Nephron progenitor cell (in vitro differentiated cells): ENCODE measurements at places on chromosomes 16 and 17.

DNA sequence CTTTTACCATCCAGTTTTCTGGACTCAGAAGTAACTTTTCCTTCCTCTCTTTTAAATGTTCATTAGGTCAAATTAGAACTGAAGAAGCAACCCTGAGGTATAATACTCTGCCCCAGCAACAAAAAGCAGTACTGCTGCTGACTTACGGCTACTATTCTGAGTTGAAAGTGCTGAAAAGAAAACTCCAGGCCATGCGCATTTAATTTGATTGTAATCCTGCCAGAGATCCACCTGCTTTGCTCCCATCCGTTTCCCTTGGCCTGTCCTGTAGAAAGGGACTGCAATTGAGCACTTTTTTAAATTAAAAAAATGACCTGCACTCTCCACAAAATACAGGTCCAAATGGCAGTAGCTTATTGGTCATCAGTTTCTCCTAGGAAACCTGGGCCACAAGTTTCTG, 61.6 kb downstream of the PITPNC1 start:
- H3K27me3 ChIP-seq, result no peaks in the 10 kb centered on the region
- peaks cover 34% of the 10 kb centered on the region for H3K4me1 ChIP-seq
- H3K4me3 ChIP-seq, result no peak overlapping the region
- no peaks in the 10 kb centered on the region for H3K36me3 ChIP-seq

DNA sequence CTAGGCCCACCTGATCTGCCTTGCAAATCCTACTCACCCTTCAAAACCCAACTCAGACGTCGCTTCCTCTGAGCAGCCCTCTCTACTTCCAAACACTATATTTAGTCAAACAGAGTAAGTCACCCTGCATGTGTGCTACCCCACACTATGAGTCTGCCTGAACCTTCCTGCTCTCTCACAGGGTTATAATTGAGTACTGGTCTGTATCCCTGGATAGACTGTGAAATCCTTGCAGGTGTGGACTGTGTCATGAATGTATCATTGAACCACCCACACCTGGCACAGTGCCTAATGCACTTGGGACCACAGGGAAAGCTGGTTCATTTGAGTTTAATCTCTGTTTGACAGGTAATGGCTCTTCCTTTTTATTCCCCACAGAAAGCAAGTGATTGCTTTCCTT, 3.4 kb downstream of the FBXO39 start:
- DNase-seq, result no peak
- H3K27ac ChIP-seq, result no peak overlapping the region
- no peak overlapping the region for H3K4me3 ChIP-seq
- H3K27me3 ChIP-seq, result peaks cover 93% of the 10 kb centered on the region

DNA sequence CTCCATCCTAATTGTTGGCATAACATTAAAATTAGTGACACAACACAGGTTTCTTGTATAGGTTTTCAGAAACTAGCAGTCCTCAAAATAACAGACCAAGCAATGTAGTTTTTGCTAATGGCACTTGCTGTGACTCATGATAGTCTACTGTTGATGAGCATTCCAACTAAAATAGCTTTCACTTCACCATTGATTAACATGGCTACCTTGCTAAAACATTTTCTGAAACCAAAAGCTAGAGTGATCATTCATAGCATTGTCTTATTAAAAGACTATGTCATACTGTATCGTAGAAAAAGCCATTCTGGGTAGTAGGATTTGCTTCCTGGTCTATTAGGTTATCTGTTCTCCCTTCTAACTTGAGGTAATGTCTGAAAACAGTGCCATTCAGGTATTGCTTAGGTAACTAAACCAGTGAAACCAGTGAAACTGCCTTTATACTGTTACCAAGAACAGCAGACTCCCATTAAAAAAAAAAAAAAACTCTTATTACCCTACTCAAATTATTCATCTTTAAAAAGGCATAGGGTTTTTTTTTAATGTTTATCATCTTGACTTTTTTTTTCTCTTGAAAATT, 2.5 kb upstream of the CLTC start:
- H3K36me3 ChIP-seq, result peaks cover 4% of the 10 kb centered on the region
- peaks cover 32% of the 10 kb centered on the region for H3K4me1 ChIP-seq
- no peak overlapping the region for H3K27ac ChIP-seq
- peak overlapping the region; percentile 99 for H3K4me3 ChIP-seq
- no peak for DNase-seq

GRCh38 chr17:65609749-65610148, 48.3 kb upstream of the AXIN2 start:
- H3K27me3 ChIP-seq, result peaks cover 7% of the 10 kb centered on the region
- no peak for DNase-seq
- H3K27ac ChIP-seq, result no peak overlapping the region
- no peaks in the 10 kb centered on the region for H3K36me3 ChIP-seq
- peaks cover 15% of the 10 kb centered on the region for H3K4me1 ChIP-seq

DNA sequence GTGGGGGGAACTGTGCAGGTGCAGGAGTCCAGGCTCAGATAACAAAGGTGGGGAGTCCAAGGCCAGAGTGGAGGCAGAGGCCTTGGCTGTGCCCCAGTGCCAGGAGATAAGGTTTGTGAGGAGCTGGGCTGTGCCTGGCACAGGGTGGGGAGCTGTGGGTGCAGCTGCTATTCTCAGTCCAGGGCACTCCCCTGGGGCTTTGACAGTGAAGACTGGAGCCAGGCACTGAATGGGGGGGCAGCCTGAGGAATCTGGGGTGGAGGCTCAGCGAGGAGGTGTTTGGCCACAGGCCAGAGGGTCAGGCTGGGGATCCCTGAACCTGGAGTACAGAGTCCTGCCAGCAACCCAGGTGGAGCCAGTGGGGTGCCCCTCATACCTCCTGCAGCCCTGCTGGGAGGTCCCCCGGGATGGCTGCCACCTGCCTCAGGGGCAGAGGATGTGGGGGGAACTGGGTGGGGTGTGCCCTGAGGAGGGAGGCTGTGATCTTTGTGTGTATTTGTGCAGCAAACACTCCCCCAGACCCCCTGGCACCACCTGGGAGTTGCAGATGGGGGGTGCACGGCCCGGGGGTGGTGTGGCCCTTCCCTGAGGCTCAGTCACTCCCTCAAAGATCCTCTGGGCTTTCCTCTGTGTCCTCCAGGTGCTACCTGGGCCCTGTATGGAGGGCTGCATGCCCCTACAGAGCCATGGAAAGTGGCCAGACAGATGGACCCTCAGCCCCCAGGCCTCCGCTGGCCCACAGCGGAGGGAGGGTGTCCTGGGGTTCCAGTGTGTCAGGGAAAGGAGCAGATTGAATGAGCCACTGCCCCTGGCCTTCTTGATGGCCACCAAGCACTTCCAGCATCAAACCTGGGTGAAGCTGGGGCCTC, 44.5 kb upstream of the SMPD3 start:
- H3K4me3 ChIP-seq, result no peak overlapping the region
- no peak for DNase-seq
- peaks cover 4% of the 10 kb centered on the region for H3K27me3 ChIP-seq
- H3K36me3 ChIP-seq, result no peaks in the 10 kb centered on the region

- H3K4me1 ChIP-seq, result no peaks in the 10 kb centered on the region
- H3K27ac ChIP-seq, result no peak overlapping the region
- no peak for DNase-seq
- H3K4me3 ChIP-seq, result no peak overlapping the region
Observed at GRCh38 chr16:47777220-47777619, 316.1 kb downstream of the PHKB start.

DNA sequence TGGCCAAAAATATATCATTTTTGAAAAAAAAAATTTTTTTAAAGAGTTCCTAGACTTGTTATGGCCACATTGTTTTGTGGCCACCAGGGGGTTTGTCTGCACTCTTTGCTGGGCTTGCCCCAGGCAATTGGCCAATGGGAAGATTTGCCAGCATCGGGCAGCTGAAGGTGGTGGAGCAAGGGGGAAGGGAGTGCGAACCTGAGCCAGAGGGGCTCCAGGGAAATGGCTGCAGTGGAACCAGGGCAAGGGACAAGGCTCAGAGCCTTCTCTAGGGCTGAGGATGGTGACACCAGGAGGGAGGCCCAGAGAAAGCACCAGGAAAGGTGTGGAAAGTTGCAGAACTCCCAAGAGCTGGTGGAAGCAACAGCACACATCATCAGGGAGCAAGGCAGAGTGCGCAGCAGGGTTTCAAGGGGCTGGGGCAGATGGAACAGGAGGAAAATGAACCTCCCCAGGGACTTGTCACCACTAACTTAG, 15.5 kb upstream of the CMIP start:
- H3K27me3 ChIP-seq, result peaks cover 25% of the 10 kb centered on the region
- no peak for DNase-seq
- H3K4me3 ChIP-seq, result no peak overlapping the region
- no peak overlapping the region for H3K27ac ChIP-seq
- peaks cover 33% of the 10 kb centered on the region for H3K4me1 ChIP-seq
- H3K36me3 ChIP-seq, result no peaks in the 10 kb centered on the region

- H3K27ac ChIP-seq, result no peak overlapping the region
- DNase-seq, result no peak
- no peak overlapping the region for H3K4me3 ChIP-seq
- H3K36me3 ChIP-seq, result no peaks in the 10 kb centered on the region
- H3K4me1 ChIP-seq, result no peaks in the 10 kb centered on the region
Observed at GRCh38 chr17:68734931-68735330, 133.8 kb upstream of the FAM20A start.

DNA sequence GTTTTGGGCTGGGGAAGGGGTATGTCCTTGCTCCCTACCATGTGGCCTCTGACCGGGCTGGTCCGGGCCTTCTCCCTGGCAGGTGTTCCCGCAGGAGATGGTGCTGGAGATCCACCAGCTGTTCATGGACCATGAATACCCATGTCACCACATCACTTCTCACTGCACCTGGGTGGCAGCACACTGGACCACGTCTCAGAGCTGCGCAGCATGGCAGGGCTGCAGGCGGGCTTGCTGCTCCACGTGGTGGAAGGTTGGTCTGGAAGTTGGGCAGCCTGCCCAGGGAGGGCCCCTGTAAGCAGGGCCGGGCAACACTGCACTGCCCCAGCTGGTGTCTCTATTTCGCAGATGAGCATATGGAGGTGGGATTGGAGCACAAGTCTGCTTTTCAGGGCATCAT, 169.5 kb upstream of the ZNF267 start:
- H3K27me3 ChIP-seq, result peaks cover 10% of the 10 kb centered on the region
- DNase-seq, result no peak
- H3K4me3 ChIP-seq, result no peak overlapping the region

DNA sequence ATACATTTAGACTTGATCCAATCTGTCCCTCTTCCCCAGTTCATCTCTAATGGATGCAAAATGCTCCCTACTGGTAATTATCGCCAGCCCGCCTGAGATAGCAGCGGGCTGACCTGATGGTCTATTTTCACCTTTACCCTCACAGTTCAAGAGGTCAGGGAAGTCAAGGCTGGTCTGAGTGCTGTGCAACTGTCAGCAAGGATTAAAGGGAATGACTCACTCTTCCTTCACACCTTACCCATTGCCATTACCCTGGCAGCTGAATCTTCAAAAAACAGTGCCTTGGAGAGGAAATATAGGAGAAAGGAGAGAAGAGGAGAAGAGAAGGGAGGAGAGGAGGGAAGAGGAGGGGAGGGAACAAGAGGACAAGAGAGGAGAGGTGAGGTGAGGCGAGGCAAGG, 36.3 kb downstream of the GRB7 start:
- H3K4me3 ChIP-seq, result no peak overlapping the region
- peaks cover 44% of the 10 kb centered on the region for H3K4me1 ChIP-seq
- no peak for DNase-seq
- H3K36me3 ChIP-seq, result no peaks in the 10 kb centered on the region
- H3K27me3 ChIP-seq, result peaks cover 33% of the 10 kb centered on the region

- peaks cover 34% of the 10 kb centered on the region for H3K4me1 ChIP-seq
- H3K27me3 ChIP-seq, result no peaks in the 10 kb centered on the region
Observed at GRCh38 chr17:1002412-1002753, 5.5 kb downstream of the TIMM22 start.

- peaks cover 7% of the 10 kb centered on the region for H3K27me3 ChIP-seq
- no peaks in the 10 kb centered on the region for H3K36me3 ChIP-seq
- peaks cover 60% of the 10 kb centered on the region for H3K4me1 ChIP-seq
- peak within 1 kb of the TSS; percentile 92 for H3K27ac ChIP-seq
Observed at GRCh38 chr17:81833160-81833920, at the start of gene MCRIP1. TSS of gene MCRIP1 (minus strand) at chr17:81833291. CDS start at chr17:81824506, 8,785 bp downstream.

- peaks cover 15% of the 10 kb centered on the region for H3K27me3 ChIP-seq
- H3K4me1 ChIP-seq, result peaks cover 47% of the 10 kb centered on the region
- H3K4me3 ChIP-seq, result no peak overlapping the region
- DNase-seq, result peak; percentile 34
Observed at GRCh38 chr16:1145383-1146100, 7.4 kb upstream of the CACNA1H start.

DNA sequence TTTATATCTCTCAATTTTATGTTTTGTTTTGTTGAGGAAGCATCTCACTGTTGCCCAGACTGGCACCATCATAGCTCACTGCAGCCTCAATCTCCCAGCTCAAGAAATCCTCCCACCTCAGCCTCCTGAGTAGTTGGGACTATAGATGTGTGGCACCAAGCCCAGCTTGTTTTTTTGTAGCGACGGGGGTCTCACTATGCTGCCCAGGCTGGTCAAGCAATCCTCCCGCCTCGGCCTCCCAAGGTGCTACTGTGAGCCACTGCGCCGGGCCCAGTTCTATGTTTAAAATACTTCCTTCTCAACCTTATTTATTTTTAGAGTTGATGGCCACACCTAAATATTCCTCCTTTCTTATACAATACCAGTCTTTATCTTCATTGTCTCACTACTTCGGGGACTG, 1.9 kb upstream of the NFE2L1 start:
- DNase-seq, result no peak
- H3K27me3 ChIP-seq, result peaks cover 11% of the 10 kb centered on the region
- no peak overlapping the region for H3K27ac ChIP-seq
- H3K4me3 ChIP-seq, result peak overlapping the region; percentile 96
- H3K36me3 ChIP-seq, result peaks cover 7% of the 10 kb centered on the region
- H3K4me1 ChIP-seq, result peaks cover 74% of the 10 kb centered on the region

DNA sequence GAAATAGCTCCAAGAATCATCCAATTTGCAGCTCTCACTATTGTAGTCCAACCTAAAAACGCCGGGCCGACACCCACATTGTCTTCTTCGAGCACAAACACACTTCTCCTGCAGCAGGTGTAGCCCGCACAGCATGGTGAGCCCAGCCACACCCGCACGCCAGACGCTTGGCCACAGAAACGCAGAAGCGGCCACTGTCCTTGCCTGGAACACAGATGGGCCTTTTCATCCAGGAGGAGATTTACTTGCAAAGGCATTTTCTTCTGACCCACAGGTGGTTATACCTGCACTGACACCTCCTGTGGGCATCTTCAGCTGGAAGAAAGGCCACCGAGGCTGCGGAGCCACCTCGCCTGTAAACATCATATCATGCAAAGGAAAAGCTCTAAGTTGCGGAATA, 98.4 kb downstream of the ADCY9 start:
- H3K36me3 ChIP-seq, result no peaks in the 10 kb centered on the region
- DNase-seq, result no peak
- H3K4me1 ChIP-seq, result peaks cover 29% of the 10 kb centered on the region
- H3K4me3 ChIP-seq, result no peak overlapping the region

DNA sequence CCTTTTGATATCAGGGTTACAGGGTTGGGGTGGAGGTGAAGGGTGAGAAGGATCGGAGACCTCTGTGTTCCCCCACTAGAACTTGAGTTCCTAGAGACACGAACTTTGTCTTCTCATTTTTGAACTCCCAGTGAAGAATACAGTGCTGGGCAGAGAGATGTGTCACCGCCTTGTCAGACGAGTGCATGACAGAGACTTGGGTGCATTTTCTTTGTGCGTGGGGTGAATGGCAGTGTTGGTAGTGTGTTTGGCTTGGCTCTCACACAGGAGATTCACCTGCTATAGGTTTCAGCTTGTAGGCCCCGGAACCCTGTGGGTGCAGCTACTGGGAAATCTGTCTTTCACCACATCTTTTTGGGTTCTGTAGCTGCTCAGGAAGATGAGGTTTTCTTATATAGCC, 40.0 kb upstream of the CCR7 start:
- H3K4me3 ChIP-seq, result no peak overlapping the region
- H3K27me3 ChIP-seq, result peaks cover 26% of the 10 kb centered on the region
- no peak overlapping the region for H3K27ac ChIP-seq
- DNase-seq, result no peak
- H3K36me3 ChIP-seq, result no peaks in the 10 kb centered on the region
- peaks cover 34% of the 10 kb centered on the region for H3K4me1 ChIP-seq

- DNase-seq, result no peak
- H3K4me3 ChIP-seq, result peak overlapping the region; percentile 66
- H3K4me1 ChIP-seq, result peaks cover 59% of the 10 kb centered on the region
Observed at GRCh38 chr16:51245658-51245995, 94.6 kb upstream of the SALL1 start.
